Activated T-helper 17 cell treated with anti-CD3 and anti-CD28 coated beads, Interleukin-2, amount 50 U/mL, for 72 hours (primary cell): ENCODE measurements at places on chromosomes 6 and 20.

DNA sequence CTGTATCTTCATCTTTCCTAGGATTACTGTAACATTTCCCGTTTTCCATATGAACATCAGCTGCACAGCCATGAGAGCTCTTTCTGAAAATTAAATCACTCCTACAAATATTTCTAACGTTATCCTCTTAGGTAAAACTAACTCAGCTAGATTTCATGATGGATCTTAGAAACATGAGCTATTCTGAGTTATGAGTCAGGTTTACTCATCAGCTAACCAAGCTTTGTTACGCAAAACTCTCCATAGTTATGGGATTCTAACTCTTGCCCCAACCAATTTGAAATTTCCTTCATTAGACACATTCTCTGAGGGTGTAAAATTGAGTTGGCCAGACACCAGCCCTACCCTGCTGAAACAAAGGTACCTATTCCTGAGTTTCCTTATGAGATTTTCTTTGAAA is 14.0 kb downstream of the DEFB110 start:
- no peak for ATAC-seq
- H3K36me3 ChIP-seq = no peaks in the 10 kb centered on the region
- H3K27ac ChIP-seq = no peak overlapping the region
- no peaks in the 10 kb centered on the region for H3K4me1 ChIP-seq
- no peaks in the 10 kb centered on the region for H3K27me3 ChIP-seq

DNA sequence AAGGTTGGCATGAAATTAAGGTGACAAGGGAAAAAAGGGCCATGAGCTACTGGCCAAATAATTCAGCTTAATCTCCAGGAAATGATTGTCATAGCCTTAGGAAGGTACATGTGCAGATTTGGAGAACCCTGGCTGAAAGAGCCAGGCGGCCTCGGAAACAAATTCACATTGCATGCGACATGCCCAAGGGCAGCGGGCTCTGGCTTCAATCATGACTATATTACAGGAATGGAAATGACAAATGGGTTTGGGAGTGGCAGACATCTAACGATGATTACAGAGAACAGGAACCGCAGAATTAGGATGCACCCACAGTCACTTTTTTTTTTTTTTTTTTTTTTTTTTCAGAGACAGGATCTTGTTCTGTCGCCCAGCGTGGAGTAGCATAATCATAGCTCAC is 112.4 kb upstream of the SALL4 start:
- H3K36me3 ChIP-seq = no peaks in the 10 kb centered on the region
- no peak overlapping the region for H3K27ac ChIP-seq
- H3K27me3 ChIP-seq = peaks cover 8% of the 10 kb centered on the region
- ATAC-seq = no peak

GRCh38 chr6:66096679-66097078 is 389.7 kb upstream of the EYS start:
- H3K27ac ChIP-seq = no peak overlapping the region
- ATAC-seq = no peak
- no peaks in the 10 kb centered on the region for H3K4me1 ChIP-seq
- no peak overlapping the region for H3K4me3 ChIP-seq
- no peaks in the 10 kb centered on the region for H3K36me3 ChIP-seq

DNA sequence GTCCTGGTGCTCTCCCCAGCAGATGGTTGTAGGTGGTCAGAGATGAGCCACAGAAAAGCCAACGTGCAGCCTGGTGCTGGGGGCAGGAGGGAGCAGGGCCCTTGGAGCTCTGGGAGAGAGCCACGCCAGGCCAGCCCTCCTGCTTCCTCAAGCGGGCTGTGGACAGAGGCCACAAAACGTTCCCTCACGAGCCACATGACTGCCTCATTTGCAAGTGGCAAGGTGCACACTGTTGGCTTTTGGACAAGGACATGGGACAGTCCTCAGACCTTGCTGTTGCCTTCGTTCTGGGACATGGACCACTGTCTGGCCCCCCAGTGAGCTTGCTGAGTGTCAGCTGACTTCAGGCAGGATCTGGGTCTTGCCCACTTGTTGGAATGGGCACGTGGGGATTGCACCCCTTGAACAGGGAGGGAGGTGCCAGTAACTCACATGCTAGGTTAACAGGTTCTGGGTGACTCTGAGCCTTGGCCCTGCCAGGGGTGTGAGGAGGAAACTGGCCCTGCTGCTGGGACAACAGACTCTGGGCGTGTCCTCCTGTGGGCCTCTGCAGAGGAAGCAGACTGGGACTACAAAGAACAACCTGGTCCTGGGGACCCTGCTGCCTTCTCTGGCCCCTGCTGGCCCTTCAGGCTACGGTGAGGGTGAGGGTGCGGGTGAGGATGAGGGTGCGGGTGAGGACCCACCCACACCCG is 2.6 kb downstream of the SLCO4A1 start:
- ATAC-seq = no peak
- no peak overlapping the region for H3K27ac ChIP-seq
- peaks cover 9% of the 10 kb centered on the region for H3K4me1 ChIP-seq
- H3K4me3 ChIP-seq = peak overlapping the region; percentile 71
- H3K36me3 ChIP-seq = no peaks in the 10 kb centered on the region
- H3K27me3 ChIP-seq = no peaks in the 10 kb centered on the region

DNA sequence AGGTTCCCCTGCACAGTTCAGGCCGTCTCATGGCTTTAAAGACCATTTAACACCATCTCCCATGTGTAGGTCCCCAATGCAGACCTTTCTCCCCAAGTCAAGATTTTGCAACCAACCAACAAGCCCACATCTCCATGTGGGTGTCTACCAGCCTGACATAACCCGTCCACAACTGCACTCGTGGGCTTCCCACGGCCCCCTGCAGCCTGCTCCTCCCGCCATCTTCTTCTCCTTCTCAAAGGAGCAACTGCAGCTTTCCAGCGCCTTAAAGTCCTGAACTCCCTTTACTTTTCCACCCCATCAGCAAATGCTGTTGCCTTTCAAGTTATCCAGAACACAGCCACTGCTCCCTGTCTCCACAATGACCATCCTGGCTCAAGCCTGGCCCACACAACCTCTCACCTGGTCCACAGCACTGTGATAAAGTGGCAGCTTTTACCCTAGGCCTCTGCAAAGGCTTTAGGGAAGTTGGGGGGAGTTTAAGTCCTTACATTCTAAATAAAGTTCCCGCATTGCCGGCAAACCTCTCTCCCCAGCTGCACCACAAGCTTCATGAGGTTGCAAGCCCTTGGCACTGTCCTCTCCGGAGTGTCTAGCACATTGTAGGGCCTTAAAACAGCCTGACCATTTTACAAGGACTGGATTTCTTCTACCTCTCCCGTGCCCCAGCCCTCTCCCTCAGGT is 140.5 kb downstream of the PREX1 start:
- no peak for ATAC-seq
- H3K4me3 ChIP-seq = no peak overlapping the region
- H3K4me1 ChIP-seq = peaks cover 7% of the 10 kb centered on the region
- peaks cover 54% of the 10 kb centered on the region for H3K36me3 ChIP-seq
- no peaks in the 10 kb centered on the region for H3K27me3 ChIP-seq

GRCh38 chr6:134491477-134491876 is 173.6 kb upstream of the SGK1 start:
- H3K27ac ChIP-seq = no peak overlapping the region
- no peaks in the 10 kb centered on the region for H3K36me3 ChIP-seq
- no peak for ATAC-seq
- no peak overlapping the region for H3K4me3 ChIP-seq
- no peaks in the 10 kb centered on the region for H3K4me1 ChIP-seq

DNA sequence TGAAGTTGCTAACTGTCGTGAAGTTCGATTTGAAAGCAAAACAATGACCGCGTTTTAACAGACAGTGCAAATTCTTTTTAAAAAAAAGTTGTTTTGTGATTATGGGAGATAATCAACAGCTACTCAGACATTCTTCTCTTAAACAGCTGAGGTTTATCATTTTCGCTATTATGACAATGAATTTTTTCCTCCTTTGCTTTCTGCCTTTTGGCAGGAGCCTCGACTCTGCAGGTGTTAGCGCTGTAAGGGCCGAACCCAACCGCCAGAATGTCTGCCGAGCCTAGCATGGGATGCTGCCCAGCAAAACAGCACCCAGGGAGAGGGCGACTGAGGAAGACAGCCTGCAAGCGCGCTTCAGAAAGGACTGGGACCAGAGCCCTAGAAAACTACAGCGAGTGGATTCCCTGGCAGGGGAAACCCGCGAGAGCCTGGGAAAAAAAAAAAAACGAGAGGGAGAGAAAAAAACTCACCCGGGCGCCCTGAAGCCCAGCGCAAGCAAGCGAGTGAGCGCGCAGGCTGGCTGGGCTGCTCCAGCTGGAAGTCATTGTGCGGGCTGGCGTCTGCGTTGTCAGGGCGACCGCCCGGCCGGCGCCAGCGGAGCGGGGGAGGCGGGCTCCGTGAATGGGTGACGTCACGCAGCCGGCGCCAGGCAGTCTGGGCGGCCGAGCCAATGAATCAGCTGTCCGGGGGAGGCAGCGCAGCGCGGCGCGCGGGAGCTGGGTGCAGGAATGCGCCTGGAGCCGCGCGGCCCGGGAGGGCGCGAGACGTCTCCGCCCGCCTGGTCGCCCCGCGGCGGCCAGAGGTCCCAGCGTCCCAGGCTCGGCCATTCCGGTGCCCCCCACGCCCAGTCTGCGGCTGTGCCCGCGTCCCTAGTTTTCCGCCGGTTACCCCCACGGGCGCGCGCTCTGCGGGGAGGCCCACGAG is 32.7 kb upstream of the ID4 start:
- peaks cover 5% of the 10 kb centered on the region for H3K4me1 ChIP-seq
- ATAC-seq = peak; percentile 93
- no peaks in the 10 kb centered on the region for H3K36me3 ChIP-seq
- peak overlapping the region; percentile 69 for H3K4me3 ChIP-seq
- peaks cover 27% of the 10 kb centered on the region for H3K27me3 ChIP-seq
- H3K27ac ChIP-seq = no peak overlapping the region

- H3K4me3 ChIP-seq = no peak overlapping the region
- H3K36me3 ChIP-seq = no peaks in the 10 kb centered on the region
- ATAC-seq = no peak
- no peak overlapping the region for H3K27ac ChIP-seq
- H3K4me1 ChIP-seq = no peaks in the 10 kb centered on the region
These were observed 44.4 kb downstream of the ENPP1 start for GRCh38 chr6:131852200-131852599.

- no peak overlapping the region for H3K4me3 ChIP-seq
- no peaks in the 10 kb centered on the region for H3K36me3 ChIP-seq
- H3K4me1 ChIP-seq = no peaks in the 10 kb centered on the region
- H3K27ac ChIP-seq = no peak overlapping the region
- peaks cover 23% of the 10 kb centered on the region for H3K27me3 ChIP-seq
These were observed 43.9 kb upstream of the CLIC5 start for GRCh38 chr6:46059608-46060007.

DNA sequence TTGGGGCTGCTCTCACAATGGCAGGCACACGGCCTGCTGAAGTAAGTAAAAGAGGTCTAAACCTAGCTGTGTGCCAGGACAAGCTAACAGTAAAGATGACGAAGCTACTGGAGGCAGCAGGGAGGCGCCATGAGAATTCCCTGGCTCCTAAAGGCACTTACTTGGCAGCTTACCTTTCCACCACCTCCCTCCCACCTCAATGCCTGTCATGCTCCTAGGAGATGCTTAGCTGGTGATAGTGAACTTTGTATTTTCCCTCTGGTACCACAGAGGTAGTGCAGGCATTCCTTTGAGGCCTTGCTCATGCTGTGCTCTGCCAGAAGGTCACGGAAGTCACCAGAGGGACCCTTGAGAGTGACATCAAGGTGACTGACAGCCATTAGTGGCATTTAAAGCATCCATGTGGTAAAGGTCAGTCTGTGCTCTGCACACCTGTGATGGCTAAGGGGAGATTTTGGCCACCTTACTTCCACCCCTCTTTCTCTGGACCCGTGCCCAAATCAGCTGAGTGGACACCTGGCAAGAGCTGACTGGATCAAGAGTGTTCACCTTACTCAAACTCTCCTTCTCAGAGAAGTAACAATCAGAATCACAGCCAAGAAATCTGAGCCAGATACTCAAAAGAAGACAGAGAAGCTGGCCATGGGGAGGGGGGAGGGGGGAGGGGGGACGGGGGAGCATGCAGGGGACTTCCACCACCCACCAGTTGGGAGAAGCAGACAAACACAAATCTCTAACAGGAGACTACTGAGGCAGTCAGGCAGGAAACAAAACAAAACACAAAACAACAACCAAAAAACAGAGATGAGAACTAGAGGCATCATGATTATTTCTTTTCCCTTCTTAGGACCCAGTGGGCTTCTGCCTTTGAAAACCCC is 2.9 kb downstream of the FKBP1A start:
- peak overlapping the region; percentile 79 for H3K4me3 ChIP-seq
- peaks cover 61% of the 10 kb centered on the region for H3K4me1 ChIP-seq
- ATAC-seq = no peak
- no peaks in the 10 kb centered on the region for H3K27me3 ChIP-seq

GRCh38 chr6:30963641-30964040 is 19.9 kb upstream of the MUC21 start:
- H3K27me3 ChIP-seq = peaks cover 29% of the 10 kb centered on the region
- H3K4me3 ChIP-seq = peak overlapping the region; percentile 39
- peak; percentile 60 for ATAC-seq
- H3K27ac ChIP-seq = no peak overlapping the region

DNA sequence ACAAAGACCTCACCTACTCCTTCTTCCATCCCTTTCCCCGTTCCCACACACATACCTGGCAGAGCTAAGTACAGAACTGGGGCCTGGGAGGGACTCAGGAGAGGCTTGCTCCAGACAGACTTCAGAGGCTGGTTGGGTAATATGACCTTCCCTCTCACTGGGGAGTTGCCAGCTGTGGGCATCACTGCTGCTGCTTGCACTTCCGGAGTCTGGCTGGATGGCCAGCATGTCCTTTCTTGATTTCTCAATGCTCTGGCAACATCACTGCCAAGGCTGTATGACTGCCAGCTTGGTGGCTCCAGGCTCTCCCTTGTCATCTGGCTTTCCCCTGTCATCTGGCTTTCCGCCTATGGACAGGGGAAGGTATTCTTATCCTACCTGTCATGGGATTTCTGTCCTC is 47.8 kb downstream of the CDH22 start:
- no peaks in the 10 kb centered on the region for H3K4me1 ChIP-seq
- no peak overlapping the region for H3K27ac ChIP-seq
- ATAC-seq = no peak
- peaks cover 26% of the 10 kb centered on the region for H3K27me3 ChIP-seq
- H3K4me3 ChIP-seq = no peak overlapping the region

- H3K27ac ChIP-seq = peak overlapping the region; percentile 72
- no peaks in the 10 kb centered on the region for H3K27me3 ChIP-seq
- peak overlapping the region; percentile 39 for H3K4me3 ChIP-seq
- H3K36me3 ChIP-seq = peaks cover 78% of the 10 kb centered on the region
- peaks cover 14% of the 10 kb centered on the region for H3K4me1 ChIP-seq
- ATAC-seq = peak; percentile 97
These were observed 76.8 kb downstream of the REV3L start for GRCh38 chr6:111406200-111406721.

- no peaks in the 10 kb centered on the region for H3K36me3 ChIP-seq
- no peaks in the 10 kb centered on the region for H3K4me1 ChIP-seq
- no peaks in the 10 kb centered on the region for H3K27me3 ChIP-seq
- H3K27ac ChIP-seq = no peak overlapping the region
- H3K4me3 ChIP-seq = no peak overlapping the region
- no peak for ATAC-seq
These were observed 400.1 kb downstream of the NKAIN2 start for GRCh38 chr6:124203812-124204167.

- no peaks in the 10 kb centered on the region for H3K36me3 ChIP-seq
- H3K4me1 ChIP-seq = peaks cover 24% of the 10 kb centered on the region
These were observed 44.5 kb upstream of the NCOA3 start for GRCh38 chr20:47456952-47457724.

- H3K4me1 ChIP-seq = no peaks in the 10 kb centered on the region
- no peak overlapping the region for H3K4me3 ChIP-seq
- H3K36me3 ChIP-seq = no peaks in the 10 kb centered on the region
- H3K27me3 ChIP-seq = no peaks in the 10 kb centered on the region
- no peak for ATAC-seq
These were observed 165.3 kb upstream of the FAM83B start for GRCh38 chr6:54681267-54681666.

GRCh38 chr6:157374889-157375443 is 6.0 kb upstream of the ZDHHC14 start:
- no peaks in the 10 kb centered on the region for H3K36me3 ChIP-seq
- H3K27me3 ChIP-seq = peaks cover 2% of the 10 kb centered on the region
- peaks cover 14% of the 10 kb centered on the region for H3K4me1 ChIP-seq
- H3K27ac ChIP-seq = no peak overlapping the region
- no peak overlapping the region for H3K4me3 ChIP-seq
- no peak for ATAC-seq
